NCI-H345 (cell line): ENCODE measurements at places on chromosomes 7 and 10.

DNA sequence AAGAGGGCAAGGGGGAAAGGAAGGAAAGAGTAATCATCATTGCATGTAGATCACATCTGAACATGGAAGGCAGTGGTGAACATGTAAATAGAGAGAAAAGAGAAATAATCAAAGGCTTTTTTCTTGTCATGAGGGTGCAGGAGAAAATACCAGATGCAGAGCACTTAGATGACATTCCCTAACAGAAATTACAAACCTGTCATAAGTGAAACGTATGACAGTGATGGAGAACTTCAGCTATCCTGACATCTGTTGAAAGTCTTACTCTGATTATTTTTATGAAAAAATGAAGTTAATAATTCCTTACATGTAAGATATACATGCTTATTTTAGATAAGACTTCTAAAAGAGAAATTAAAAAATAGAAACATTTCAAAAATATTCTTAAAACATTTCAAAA, 54.7 kb downstream of the BRAF start:
- no peak for DNase-seq

DNA sequence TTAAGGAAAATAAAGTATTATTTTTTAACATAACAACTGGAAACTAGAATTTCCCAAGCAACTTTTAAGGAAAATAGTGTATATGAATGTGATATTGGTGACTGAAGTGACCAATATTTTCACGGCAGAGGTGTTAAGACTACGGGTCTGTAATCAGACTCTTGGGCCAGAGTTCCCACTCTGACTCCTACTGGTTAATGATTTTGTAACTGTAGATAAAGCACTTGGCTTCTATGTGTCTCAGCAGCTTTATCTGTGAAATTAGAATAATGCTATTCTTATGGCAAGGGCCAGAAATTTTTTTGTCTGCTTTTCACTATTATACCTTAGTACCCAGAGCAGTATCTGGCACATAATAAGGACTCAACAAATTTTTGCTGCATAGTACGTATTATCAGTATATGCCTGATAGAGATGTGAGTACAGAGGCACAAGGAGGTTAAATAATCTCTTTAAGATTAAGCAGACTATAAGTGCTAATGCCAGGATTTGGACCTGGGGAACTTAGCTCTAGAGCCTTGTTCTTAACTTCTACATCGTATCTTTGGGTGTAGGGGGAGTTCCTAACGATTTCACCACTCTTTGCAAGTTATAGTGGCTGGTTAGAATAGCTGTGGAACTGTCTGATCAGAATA, 186.1 kb upstream of the SLC26A5 start:
- no peak for DNase-seq

DNA sequence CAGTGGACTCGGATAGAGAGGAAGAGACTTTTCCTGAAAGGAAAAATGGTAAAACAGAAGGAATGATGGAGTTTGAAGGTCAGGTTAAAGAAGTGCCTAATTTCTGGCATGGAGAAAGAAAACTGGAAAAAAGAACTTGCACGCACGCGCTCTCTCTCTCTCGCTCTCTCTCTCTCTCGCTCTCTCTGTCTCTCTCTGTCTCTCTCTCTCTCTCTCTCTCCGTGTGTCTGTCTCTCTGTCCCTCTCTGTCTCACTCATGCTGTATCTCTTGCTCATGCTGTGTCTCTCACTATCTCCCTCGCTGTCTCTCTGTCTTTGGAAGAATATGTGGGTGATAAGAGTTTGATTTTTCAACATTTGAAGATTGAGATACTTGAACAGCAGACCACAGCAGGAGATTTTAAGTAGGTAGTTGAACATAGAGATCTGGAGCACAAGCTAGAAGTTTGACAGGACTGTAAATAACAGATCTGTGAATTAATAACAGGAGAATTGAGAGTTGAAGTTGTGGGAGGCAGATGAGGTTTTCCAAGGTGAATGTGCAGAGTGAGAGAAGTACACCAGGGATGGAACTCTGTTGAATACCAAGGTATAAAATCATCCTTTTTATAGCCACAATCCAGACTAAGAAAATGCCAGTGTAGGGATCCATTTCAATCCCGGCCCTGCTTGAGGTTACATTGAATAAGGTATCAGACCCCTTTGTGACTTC, 33.1 kb downstream of the ADD3 start:
- no peak for DNase-seq

GRCh38 chr10:61391281-61391680, 61.9 kb downstream of the TMEM26 start:
- DNase-seq = no peak

- no peak for DNase-seq
Observed at GRCh38 chr10:91512458-91512857, 102.3 kb downstream of the HECTD2 start.

DNA sequence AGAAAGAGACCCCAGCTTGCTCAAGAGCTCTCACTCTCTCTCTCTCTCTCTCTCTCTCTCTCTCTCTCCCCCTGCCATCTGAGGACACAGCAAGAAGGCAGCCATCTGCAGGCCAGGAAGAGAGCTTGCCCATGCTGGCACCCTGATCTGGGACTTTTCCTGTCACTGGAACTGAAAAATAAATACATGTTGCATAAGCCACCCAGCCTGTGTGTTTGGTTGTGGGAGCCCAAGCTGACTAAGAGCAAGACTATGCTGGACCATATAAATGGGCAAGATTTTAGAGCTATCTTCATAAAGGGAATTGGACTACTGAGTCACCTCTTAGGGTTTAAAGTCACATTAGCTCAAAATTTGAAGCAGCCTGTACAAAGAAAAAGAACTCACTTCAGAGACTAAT, 98.6 kb downstream of the SLC16A9 start:
- no peak for DNase-seq

DNA sequence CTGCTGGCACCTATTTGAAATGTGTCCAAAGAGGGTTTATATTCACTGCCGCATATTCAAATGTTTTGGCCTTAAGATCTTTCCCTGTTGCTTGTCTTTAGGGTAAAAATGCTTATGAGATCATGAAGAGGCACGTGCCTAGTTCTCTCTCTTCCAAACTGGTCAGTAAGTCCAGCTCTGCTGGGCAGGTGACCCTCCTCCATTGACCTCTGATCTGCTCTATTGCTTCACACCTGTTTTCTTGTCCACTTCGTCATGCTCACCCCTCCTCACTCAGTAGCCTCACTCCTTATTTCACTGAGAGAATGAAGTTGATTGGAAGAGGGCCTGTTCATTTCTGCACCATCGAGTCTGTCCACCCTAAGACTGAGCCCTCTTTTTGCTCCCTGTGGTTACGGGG, 140.5 kb upstream of the COBL start:
- DNase-seq = no peak

GRCh38 chr7:158369866-158370265, 217.8 kb downstream of the PTPRN2 start:
- DNase-seq = no peak

- DNase-seq = no peak
Observed at GRCh38 chr10:131186547-131187253, 124.8 kb downstream of the TCERG1L start.

GRCh38 chr7:90178166-90178565, 23.9 kb downstream of the STEAP1 start:
- DNase-seq = no peak

GRCh38 chr10:49758249-49758930, 3.7 kb downstream of the OGDHL start:
- no peak for DNase-seq

DNA sequence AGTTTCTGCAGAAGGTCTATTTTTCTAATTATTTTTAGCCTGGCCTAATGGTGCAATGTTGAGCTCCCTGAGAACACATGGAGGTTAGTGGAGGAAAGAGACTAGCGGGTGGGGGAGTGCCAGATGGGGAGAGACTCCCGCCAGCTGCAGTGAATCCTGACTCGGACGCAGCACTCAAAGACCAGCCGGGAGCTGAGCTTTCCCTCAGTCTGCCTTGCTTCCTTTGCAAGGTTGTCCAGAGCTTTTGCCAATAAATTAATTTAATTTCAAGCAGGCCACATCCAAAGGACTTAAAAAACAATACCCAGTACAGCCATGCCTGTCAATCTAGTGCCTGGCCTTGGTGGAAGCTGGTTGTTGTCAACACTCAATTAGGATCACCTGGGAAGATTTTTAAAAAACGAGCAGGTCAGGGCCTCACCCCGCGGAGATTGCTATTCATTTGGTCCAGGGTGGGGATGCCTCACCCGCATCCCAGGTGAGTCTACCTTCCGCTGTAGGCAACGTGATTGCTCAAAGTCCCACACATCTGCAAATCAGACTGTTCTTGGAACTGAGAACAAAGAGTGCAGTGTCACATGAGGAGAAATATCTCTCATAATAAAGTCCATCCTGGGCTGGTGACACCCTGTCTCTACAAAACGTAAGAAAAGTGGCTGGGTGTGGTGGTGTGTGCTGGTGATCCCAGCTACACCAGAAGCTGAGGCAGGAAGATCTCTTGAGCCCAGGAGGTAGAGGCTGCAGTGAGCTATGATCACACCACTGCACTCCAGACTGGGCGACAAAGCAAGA, 4.0 kb downstream of the CLRN3 start:
- no peak for DNase-seq

- no peak for DNase-seq
Observed at GRCh38 chr10:47214520-47214919, 85.5 kb upstream of the GDF10 start.

DNA sequence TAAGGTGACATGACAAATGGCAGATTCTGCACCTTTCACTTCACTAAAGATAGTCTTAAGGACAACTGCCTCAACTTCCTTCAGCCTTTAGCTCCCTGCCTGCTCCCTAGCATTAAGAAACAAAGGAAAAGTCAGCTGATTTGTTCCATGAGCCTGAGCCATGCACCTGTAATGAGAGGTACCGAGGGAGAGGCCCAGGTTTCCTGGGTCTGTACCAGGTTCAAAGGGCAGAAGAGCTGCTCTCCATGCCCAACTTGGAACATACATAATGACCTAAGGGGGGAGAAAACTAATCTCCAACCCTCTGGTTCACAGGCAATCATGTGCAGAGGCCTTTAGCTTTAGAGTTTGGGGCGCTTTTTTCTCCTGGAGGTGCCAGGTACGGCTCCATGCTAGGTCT, 111.2 kb downstream of the JAZF1 start:
- DNase-seq = no peak

GRCh38 chr10:44389556-44389955, 4.7 kb upstream of the CXCL12 start:
- no peak for DNase-seq

DNA sequence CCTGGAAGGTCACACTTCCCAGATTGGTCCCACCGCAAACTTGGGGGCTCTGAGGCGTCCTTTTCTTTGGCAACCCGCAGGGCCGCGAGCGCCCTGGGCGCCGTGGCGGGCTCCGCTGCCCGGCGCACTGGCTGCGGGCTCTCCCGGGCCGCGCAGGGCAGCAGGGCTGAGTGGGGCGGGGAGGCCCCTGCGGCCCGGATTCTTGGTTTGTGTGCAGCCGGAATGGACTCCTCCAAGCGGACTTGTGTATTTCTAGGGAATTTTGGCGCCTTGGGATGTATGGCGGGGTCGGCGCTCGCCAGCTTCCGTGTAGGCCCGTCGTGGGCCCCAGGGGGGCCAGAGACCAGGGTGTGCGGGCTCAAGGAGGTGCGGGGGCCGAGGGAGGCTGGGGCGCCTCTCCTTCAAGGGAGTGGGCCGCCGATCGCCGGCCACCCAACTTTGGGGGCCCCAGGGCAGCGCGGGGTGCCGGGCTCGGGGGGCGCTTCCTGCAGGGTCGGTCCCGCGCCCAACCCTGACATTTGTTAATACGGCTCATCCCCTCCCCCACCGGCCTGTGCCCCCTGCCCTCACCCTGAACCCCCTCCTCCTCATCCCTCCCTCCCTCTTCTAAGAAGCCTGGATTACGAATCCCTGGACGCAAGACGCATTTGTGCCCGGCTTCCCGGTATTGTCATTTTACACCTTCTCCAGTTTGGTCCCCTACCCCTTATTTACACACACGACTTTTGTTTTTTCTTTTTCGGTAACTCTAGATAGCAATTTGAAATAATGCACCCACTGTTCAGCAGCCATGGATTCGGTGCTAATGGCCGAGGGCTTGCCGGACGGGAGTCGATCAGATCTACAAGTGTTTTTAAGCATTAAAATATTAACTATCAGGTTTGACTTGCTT, 2.5 kb downstream of the TCF7L2 start:
- no peak for DNase-seq

- no peak for DNase-seq
Observed at GRCh38 chr7:3771906-3772305, 470.9 kb downstream of the SDK1 start.

GRCh38 chr7:30799206-30799975, 28.2 kb downstream of the MINDY4 start:
- no peak for DNase-seq

- DNase-seq = no peak
Observed at GRCh38 chr10:71717551-71717951, 2.0 kb downstream of the C10orf105 start.

DNA sequence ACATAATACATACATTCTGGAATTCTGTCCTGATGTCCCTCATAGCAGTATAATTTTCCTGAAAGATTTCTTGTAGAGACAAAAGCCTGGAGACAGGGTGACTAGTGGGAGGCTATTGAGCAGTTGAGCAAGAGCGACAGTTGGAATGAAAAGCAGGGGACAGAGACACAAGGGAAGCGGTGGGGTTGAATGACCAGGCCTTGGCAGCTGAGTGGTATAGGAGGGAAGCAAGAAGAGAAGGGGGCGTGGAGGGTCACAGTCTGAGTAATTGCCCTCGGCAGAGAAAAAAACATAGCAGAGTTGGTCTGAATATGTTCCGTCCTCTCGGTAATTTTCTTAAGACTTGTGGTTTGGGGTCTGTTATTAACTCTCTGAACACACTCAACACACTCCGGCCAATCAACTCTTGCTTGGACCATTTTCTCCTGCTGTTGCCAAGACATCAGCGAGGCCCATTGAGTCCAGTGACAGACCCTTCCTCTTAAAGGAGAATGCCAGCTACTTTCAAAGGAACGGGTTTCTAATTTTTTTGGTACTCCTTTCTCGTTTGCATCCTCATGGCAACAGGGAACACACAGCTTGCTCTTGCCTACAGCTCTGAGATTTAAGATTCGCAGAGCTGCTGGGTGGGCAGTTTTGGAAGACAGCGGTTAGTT, 5.3 kb upstream of the ACTR3B start:
- no peak for DNase-seq

- DNase-seq = no peak
Observed at GRCh38 chr7:76273503-76273902, 29.0 kb upstream of the HSPB1 start.

- DNase-seq = no peak
Observed at GRCh38 chr7:27339478-27339877, 96.9 kb downstream of the EVX1 start.
